ENCODE measurements at places on chromosomes 4 and X.

GRCh38 chr4:87657525-87657924, 7.4 kb downstream of the DMP1 start:
- no peak for DNase-seq

DNA sequence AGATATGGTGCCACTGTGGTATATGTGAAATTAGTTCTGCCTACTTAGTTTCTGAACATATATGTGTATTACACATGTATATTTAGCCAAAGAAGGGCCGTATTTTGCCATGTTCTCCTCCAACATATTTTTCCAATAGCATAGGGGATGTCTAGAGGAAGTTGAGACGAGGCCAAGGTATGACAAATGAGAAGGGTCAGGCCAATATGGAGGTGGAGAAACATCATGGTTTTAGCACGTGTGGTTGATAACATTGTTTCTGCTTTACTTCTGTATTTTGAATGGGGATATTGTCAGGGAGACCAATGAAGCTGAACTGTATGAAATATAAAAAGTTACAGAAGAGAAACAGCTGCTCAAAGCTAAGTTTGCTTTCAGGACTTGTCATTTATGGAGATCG, 246.7 kb upstream of the TLL1 start:
- no peak for DNase-seq

- DNase-seq: no peak
Observed at GRCh38 chr4:28256295-28256694, 1395.7 kb downstream of the STIM2 start.

DNA sequence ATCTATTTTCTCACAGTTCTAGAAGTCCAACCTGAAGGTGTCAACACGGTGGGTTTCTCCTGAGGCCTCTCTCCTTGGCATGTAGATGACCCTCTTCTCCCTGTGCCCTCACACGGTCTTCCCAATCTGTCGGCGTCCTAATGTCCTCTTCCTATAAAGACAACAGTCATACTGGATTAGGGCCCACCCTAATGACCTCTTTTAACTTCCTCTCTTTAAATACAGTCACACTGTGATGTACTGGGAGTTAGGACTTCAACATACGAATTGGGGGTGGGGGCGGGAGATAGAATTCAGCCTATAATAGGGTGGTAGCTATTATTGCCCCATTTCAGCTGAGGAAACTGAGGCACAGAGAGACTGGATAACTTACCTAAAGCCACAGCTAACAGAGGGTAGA, 70.2 kb downstream of the SMIM20 start:
- no peak for DNase-seq

DNA sequence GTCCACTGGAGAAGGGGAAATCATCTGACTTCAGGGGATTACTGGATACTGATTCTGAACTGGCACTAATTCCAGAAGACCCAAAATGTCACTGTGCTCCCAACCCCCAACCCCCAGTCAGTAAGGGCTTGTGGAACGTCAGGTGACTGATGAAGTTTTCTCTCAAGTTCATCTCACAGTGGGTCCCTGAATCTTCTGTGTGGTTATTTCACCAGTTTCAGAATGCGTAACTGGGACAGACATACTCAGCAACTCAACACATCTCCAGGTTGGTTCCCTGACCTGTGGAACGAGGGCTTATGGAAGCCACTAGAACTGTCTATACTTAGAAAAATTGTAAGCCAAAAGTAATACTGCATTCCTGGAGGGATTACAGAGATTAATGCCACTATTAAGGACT, 45.3 kb downstream of the DDX60L start:
- DNase-seq: no peak

- no peak for DNase-seq
Observed at GRCh38 chr4:14862891-14863290, 139.4 kb upstream of the CPEB2 start.

GRCh38 chr4:157014621-157015591, 43.3 kb upstream of the PDGFC start:
- DNase-seq: no peak

All from DMS53 (cell line).